ENCODE measurements at places on chromosomes 5 and 9.
A peak's percentile ranks its signal among the peaks of the same experiment; 100 is the strongest.

GRCh38 chr5:40616781-40617180, 62.9 kb upstream of the PTGER4 start:
- DNase-seq, result no peak

DNA sequence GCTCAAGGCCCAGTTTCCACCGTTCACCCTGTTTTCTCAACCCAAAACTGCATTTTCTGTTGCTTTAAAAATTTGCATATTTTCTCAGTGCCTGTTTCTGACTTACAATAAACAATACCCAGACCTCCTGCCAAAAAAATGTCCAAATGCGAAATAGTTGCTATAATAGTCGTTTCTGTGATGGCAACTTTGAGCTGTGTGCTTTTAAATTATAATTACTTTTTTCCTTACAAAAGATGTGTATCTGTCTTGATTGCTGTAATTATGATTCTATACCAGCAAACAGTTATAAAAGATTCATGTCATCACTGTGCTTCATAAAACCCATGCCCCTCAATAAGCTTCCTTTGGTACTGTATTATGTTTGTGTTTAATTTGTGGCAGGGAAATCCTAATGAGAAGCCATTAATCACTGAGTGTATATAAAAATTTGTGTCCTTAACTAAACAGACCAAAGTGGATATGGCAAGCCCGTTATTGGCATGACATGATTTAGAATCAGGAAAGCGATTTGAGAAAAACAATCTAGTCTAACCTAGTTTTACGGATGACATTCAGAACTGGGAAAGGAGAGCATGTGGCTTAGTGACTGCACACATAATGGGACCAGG, 5.4 kb upstream of the SLC1A3 start:
- DNase-seq, result no peak

- DNase-seq, result no peak
Measured at GRCh38 chr9:114153761-114154599, 1.4 kb upstream of the COL27A1 start.

- DNase-seq, result no peak
Measured at GRCh38 chr9:124399968-124400940, 15.0 kb downstream of the PSMB7 start.

- no peak for DNase-seq
Measured at GRCh38 chr5:134000696-134001453, 3.9 kb downstream of the VDAC1 start.

GRCh38 chr5:154776167-154776566, 21.0 kb downstream of the LARP1 start:
- no peak for DNase-seq

DNA sequence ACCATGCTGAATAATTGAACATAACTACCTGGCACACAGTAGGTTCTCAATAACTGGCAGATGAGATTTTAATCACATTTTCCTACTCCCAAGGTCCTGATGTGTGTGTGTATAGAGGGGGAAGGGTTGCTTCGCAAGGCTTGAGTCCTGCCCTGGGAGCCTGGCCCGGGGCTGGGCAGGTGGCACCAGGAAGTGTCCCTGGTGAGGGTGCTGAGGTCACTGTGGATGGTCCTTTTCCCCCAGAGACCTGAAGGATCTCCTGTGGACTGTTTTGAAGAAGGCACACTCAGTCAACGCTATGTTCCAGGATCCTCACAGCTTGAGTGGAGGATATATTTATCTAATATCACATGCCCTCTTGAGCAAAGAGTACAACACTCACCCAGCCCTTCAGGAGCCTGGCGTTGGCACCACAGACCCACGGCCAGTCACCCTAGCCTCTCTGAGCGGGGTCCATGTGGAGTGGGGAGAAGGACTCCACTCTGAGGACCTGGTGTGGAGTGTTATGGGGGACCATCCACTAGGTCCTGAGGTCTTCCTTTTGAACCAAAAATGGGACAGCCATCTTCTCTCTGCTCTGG, 177.8 kb downstream of the GABBR2 start:
- no peak for DNase-seq

DNA sequence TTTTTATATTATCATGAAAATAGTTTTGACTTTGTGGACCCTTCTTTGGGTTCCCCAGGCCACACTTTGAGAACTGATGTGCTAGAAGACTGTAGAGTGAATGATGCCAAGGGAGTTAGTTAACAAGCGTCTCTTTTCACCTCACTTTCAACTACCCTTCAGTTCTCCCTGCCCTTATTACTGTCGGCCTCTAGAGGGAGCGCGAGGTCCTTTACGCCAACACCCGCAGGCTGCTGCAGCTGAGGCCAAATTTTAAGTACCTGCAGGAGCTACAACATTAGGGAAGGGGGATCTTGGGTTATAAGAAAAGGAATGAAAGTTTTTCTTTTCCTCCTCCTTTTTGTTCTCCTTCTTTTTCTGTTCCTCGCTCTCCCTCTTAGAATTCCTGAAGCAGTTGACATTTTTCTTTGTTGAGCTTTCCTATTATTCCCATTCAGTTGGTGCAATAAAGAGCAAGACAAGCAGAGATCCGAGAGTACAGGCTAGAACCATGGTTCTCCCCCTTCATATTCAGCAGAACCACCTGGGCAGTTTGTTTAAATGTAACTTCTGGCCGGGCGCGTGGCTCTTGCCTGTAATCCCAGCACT, 84.0 kb downstream of the ZFAND5 start:
- peak; percentile 69 for DNase-seq

GRCh38 chr5:9957214-9957613, 292.5 kb downstream of the ATPSCKMT start:
- DNase-seq, result no peak

DNA sequence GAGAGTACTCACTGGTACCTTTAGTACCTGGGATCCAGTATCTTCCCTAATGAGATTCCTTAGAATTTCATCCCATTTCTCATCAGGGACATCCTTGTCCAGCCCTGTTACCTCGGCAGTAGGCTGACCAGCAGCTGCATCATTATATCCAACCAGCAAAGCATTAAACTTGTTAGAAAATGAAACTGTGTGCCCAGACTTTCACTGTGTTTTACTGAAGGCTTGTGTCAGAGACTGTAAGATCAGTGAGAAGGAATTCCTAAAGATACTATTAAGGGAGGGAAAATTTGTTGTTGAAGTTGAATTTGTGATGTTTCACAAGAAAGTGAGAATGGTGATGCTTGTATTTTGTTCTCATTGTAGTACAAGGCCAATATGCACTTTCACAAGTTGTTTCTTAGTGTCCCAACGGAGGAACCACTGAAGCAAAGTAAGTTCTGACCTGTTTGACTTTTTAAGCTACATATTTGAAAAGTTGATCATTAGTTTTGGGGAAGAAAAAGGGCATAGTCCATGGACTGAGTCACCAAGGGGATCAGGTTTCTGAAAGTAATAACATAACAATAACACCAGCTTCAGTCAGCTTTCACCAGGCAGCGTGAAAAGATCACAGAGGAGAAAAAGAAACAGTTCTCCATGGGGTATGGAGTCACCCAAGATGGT, 48.8 kb downstream of the GRAMD2B start:
- DNase-seq, result no peak

DNA sequence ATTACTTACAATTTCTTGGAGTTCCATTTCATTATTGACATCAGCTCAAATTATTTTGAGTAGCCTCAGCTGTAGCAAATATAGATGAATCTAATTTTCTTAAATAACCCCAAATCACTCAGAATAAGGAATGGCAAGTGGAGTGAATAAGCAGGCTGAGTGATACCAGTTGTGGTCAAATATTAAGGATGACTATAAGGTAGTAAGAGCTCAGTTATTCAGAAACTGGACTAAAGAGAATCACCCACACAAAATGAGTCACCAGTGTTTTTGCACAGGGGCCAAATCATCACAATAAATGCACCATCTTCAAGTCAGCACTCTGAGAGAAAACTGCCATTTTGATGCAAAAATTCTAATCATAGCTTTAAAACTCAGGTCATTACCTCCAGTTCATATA, 128.9 kb upstream of the TARS1 start:
- DNase-seq, result no peak

- no peak for DNase-seq
Measured at GRCh38 chr5:32753765-32754164, 42.6 kb downstream of the NPR3 start.

- no peak for DNase-seq
Measured at GRCh38 chr9:72814083-72814597, 138.7 kb downstream of the ALDH1A1 start.

DNA sequence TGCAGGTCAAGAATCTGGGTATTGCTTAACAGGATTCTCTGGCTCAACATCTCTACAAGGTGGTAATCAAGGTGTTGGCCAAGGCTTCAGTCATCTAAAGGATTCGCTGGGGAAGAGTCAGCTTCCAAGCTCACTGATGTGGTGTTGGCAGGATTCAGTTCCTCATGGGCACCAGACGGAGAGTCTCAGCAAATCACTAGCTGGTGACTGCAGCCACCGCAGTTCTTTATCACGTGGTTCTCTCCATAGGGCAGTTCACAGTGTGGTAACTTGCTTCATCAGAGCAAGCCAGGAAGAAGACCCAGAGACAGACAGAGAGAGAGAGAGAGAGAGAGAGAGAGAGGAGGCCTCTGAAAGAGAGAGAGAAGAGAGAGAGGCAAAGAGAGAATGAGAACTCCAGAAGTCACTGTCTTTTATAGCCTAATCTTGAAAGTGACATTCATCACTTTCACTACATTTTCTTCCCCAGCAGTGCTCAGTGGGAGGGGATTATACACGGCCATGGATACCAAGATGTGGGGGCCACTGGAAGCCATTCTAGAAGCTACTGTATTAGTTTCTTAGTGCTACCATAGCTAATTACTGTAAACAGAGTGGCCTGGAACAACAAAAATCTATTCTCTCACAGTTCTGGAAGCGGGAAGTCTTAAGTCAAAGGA, 109.2 kb upstream of the SMIM23 start:
- no peak for DNase-seq

DNA sequence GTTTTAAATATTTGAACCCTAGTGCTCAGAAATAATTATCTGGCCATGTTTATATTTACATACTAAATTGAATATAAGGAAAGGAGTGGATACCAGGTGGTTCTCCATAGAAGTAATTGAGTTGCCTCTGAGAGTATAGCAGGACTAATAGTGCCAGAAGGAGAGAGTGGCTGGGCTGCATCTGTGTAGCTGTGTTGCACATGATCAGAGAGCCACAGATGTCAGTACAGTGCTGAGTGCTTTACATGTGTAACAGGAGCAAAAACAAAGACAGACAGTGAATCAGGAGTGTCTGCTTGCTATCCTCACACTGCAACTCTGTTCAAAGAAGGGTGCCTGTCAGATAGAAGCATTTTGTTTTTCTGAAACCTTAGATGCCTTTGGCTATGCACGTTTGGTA, 353.9 kb upstream of the PAPPA start:
- no peak for DNase-seq

GRCh38 chr5:91598216-91598615, 215.1 kb upstream of the ARRDC3 start:
- no peak for DNase-seq

- DNase-seq, result no peak
Measured at GRCh38 chr5:94672746-94673145, 54.3 kb downstream of the SLF1 start.

DNA sequence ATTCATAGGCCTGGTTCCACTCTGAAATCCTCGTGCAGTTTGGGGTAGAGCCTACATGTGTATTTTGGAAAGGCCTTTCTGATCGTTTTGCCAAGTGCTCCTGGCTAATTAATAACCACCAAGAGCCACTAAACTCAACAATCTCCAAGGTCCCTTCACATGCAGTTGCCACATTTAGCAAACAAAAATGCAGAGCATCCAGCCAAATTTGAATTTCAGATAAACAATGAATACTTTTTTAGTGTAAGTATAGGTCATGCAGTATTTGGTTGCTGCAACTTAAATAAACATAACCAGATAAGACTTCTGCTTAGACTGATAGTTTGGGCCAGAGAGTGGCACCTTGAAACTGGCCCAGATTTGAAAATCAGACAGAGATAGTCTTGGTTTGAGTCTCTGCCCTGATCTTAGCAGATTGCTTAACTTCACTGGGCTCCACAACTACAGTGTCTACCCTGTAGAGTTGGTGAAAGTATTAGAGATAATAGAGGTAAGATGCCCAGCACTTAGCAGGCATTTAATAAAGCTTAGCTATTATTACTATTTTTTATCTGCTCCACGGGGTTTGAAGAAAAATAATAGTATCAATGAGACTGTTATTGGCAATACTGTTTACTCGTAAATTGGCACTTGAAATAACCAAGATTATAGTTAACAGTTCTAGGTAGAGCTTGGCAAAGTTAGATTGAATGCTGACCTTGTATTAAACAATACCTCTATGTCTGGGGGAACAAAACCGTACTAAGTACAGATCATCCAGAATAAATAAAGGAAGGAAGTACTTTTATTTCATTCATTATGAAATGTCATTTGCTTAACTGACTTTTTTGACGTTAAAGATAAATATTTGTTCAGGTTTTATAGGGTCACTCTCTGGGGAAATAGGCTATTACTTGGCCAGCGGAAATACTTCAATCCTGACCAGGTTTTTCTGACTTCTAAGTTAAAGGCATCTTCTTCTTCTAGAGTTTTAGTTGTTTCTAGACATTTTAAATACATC, 274.8 kb downstream of the DOCK8 start:
- no peak for DNase-seq

DNA sequence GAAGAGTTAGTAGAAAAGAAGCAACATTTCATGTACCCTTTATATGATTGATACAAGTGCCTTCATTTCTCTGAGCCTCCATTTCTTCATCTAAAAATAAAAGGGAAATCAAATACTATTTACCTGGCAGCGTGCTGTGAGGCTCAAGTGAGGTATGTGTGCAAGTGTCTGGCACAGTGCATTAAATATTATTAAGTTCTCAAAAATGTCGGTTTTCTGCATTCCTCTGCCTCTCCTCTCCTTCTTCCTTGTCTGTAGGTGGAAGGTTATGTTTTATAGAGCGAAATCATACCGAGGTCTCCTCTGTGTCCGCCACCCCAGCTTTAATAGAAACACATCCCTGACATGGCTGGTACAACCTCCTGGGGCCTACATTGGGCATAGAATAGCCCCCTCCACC, 93.0 kb downstream of the FGF18 start:
- DNase-seq, result no peak

DNA sequence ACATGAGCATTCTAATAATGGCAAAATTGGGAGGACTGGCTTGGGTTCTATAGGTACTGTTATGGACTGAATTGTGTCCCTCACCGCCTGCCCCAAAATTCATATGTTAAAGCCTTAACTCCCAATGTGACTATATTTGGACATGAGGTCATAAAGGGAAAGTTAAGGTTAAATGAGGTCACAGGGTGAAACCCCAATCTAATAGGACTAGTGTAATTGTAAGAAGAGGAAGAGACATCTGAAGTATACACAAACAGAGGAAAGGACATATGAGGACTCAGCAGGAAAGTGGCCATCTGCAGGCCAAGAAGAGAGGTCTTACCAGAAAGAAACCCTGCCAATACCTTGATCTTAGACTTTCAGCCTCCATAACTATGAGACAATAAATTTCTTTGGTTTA, 23.1 kb downstream of the RNF180 start:
- no peak for DNase-seq

GRCh38 chr5:176466245-176466871, 18.2 kb downstream of the FAF2 start:
- no peak for DNase-seq

- peak; percentile 24 for DNase-seq
Measured at GRCh38 chr9:134136118-134136995, 475 bp downstream of the WDR5 start.

Data from stimulated activated naive CD8-positive, alpha-beta T cell treated with anti-CD3 and anti-CD28 coated beads, Interleukin-15, Interleukin-2, amounts not matched to agents 100 U/mL and 50 U/mL, for 24 hours (primary cell).